ENCODE measurements at places on chromosomes 7 and 10.

DNA sequence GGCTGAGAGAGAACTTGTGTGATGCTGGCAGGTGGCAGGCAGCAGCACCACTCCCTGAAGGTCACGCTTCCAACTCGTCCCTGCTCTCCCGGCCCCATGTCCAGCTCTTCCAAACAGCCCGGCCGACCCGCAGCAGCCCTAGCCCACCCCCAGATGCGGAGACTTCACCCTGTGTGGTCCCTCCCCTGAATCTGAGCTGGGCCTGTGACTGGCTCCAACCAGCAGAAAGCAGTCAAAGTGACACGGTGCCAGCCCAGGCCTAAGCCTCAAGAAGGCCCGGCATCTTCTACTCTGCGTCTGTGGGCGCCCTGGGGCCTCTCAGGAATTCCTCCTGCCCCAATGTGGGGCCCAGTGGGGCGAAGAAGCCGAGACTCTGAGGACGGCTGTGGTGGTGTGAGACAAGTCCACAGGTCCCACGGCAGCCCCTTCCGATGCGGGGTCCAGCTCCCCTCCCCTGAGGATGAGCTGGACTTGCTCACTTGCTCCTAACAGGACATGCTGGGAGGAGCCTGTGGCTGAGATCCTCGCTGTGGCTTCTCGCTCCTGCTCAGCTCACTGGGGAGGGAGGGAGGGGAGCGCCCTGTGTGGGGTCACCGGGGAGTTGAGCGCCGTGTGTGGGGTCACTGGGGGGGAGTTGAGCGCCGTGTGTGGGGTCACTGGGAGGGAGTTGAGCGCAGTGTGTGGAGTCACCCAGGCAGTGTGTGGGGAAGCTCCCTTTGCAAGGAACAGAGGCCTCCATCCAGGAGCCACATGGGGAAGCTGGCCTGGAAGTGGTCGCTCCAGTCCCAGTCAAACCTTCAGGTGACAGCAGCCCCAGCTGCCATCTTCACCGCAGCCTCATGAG lies 9.5 kb downstream of the STK32C start:
- no peak for DNase-seq

- DNase-seq: peak; percentile 59
These were observed 4.3 kb downstream of the PFKP start for GRCh38 chr10:3071405-3072198.

GRCh38 chr7:14630048-14630447 lies 272.5 kb downstream of the DGKB start:
- no peak for DNase-seq

DNA sequence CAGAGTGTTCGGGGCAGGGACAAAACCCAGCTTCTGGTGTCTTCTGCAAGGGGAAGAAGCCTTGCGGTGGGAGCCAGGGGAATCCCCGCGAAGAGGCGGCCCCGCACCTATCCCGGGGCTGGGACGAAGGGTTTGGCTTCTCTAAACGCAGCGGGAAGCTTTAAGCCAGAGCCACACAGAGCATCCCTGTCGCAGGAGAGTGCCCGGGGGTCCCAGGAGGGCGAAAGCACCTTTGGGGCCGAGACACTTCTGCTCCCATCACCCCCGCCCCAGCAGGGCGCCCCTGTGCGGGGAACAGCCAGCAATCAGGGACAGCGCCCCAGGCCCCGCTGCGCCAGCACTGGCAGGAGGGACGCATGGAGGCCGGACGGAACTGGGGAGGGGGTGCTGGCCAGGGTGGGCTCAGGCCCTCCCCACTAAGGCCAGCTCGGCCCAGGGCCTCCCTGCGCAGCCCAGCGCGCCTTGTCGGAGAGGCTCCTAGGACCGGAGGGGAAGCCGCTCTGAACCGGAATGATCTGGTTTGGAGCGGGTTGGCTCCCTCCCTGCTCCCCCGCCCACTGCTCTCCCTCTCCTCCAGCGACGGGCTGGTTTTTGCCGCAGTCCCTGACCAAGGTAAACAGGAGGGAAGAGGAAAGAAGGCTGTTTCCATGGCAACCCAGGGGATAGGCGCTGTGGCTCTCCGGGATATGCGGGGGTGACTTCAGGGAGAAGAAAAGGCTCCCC lies 63.9 kb downstream of the TMEM209 start:
- no peak for DNase-seq
